DMS79 treated with DMSO at 0.1 percent for 48 hours (cell line): ENCODE measurements at places on chromosomes 2 and 18.

DNA sequence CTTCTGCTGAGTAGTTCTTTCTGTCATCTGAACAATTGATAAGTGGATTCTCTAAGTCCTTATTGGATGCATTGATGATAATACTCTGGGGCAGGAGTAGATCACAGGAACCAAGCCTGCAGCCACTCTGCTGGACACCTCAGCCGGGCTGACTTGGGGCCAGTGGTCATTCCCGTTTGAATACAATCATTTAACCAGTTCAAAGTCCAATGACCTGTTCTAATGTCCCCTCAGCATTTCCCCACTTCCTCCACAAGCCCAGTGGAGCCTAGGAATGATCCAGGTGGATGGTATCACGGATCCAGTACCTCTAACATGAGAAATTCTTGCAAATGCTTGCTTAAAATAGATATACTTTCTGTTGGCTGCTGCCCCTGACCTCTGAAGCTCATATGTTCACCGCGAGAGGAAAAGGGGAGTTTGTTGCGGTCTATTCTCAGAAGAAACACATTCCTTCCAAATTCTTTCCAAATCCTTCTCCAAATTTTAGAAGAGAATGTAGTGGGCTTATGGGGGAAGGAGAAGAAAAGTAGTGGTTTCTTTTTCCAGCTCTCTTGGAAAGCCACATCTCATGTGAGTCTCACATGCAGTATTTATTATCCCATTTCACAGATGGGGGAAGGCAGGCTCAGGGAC, 170.9 kb downstream of the INHBB start:
- DNase-seq = no peak

DNA sequence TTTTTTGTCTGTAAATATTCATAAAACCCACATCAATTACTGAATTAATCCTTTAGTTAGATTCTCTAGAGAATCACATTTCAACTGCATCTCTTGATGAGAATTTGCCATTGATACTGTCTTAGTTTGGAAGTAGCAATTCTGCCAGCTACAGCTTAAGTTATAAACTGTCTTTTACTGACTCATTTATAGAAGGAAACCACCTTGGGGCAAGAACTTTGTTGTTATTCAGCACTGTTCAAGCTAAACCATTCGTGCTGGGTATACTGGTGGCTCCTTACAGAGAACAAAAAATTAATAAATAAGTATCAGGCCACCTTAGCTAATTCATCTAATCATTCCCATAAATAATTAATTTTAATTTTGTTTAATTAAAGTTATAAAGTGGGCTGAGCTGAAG, 1082.6 kb upstream of the CELF4 start:
- DNase-seq = no peak

GRCh38 chr2:187105218-187105617, 256.2 kb upstream of the ZSWIM2 start:
- no peak for DNase-seq

DNA sequence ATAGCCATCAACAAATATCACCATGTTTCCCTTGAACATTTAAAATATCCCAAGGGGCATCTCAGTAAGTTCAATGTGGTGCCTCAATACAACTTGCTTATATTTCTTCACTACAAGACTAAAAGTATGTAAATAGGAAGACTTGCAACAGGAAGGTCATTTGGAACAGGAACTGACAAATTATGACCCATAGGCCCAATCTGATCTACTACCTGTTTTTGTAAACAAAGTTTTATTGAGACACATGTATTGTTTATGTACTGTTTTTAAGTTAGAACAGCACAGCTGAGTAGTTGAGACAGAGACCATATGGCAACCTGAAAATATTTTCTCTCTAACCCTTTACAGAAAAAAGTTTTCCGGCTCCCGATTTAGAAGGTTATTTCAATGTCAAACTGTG, 154.8 kb upstream of the TFPI start:
- no peak for DNase-seq

DNA sequence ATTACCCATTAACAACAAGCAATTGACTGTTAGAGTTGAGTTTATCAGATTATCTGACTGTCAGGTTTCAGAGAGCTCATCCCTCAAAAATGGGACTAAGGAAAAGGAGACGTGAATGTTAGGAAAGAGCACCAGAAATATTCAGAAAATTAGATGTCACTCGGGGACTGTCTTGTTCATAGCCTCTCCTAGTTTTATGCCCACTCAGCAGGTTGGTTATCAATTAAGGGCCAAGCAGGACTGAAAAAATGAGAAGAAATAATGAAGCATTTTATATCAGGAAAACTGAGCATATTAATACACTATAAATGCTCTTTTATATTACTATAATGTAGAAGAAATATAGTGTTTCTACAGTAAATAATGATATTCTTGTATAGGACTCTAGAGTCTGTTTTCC, 188.1 kb upstream of the NRXN1 start:
- no peak for DNase-seq

DNA sequence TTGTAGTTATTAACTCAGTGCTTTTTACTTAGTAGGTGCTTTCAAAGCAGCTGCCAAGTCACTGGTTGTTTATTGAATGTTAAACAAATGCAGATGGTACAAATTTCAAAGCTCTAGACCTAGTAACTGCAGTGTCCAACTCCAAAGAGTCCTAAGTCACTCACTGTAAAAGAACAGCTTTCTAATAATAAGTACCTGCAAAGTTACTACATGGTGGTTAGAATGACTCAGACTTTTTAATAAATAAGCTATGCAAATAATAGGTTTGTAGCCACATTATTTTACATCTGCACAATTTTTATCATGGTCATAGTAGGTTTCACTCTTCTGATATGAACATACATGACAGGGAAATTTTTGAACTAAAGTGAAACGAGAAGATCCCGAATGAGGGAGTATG, 1620.4 kb upstream of the CELF4 start:
- no peak for DNase-seq
